Cardiac muscle cell (in vitro differentiated cells and primary cell): ENCODE measurements at places on chromosomes 3 and 15. TPM values are rescaled to one million over a fixed set of nuclear protein-coding genes. Genes with fewer than 3 reads are reported as not detected.

Gene BOC
- 14.1 and 18.1 TPM in 2 replicates for total RNA-seq

Gene MTMR10
- total RNA-seq = 7.3 and 10.0 TPM in 2 replicates

Gene FBXL22
- total RNA-seq = 14.4 and 20.5 TPM in 2 replicates

DNA sequence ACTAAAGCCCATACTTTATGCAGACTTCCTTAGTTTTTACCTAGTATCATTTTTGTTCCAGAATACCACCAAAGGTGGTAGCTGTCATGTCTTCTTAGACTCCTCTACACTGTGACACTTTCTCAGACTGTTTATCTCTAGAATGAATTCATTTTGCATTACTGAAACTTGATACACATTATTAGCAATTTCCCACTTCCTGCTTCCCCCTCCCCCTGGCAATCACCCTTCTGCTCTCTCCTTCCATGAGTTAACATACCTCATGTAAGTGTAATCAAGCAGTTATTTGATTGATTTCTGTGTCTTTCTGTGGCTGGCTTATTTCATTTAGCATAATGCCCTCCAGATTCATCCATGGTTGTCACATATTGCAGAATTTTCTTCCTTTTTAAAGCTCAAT lies 204.9 kb downstream of the STAG1 start:
- H3K27me3 ChIP-seq = no peaks in the 10 kb centered on the region
- no peaks in the 10 kb centered on the region for H3K36me3 ChIP-seq
- no peak overlapping the region for H3K27ac ChIP-seq
- H3K4me1 ChIP-seq = peaks cover 10% of the 10 kb centered on the region
- H3K4me3 ChIP-seq = no peak overlapping the region
- no peak for DNase-seq

- no peaks in the 10 kb centered on the region for H3K4me1 ChIP-seq
- no peaks in the 10 kb centered on the region for H3K27me3 ChIP-seq
- H3K4me3 ChIP-seq = no peak overlapping the region
- DNase-seq = no peak
- H3K27ac ChIP-seq = no peak overlapping the region
- no peaks in the 10 kb centered on the region for H3K36me3 ChIP-seq
Observed at GRCh38 chr15:95558916-95559315, 771.6 kb upstream of the NR2F2 start.

- H3K36me3 ChIP-seq = no peaks in the 10 kb centered on the region
- H3K27me3 ChIP-seq = no peaks in the 10 kb centered on the region
- no peak overlapping the region for H3K4me3 ChIP-seq
Observed at GRCh38 chr15:58694641-58695398, 54.7 kb downstream of the ADAM10 start.
